ENCODE measurements at places on chromosomes 6 and 20. TPM values are rescaled to one million over a fixed set of nuclear protein-coding genes. Genes with fewer than 3 reads are reported as not detected.

- DNase-seq, result no peak
Measured at GRCh38 chr20:55251170-55251569, 754.1 kb downstream of the CBLN4 start.

DNA sequence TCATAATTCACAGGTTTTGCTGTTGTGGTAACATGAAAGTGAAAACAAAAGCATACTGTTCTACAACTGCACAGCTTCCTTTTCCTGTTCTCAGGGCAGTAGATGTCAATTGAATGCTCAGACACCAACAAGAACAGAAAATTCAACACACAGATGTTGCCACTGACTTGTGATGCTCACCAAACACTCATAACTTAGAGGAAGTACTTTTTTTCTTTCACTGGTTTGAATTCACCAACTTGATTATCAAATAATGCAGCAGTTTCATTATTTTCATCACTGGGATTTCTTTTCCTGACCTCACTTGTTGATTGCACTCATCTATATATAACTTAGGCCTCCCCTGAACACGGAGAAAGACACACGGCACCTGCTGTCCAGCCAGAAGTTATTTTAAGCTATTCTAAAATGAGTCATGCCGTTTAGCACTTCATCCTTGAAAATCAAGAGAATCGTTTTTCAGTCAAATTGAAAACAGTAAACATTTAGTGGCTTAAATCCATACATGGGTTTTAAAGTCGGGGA is 949 bp downstream of the TXLNB start:
- no peak for DNase-seq

DNA sequence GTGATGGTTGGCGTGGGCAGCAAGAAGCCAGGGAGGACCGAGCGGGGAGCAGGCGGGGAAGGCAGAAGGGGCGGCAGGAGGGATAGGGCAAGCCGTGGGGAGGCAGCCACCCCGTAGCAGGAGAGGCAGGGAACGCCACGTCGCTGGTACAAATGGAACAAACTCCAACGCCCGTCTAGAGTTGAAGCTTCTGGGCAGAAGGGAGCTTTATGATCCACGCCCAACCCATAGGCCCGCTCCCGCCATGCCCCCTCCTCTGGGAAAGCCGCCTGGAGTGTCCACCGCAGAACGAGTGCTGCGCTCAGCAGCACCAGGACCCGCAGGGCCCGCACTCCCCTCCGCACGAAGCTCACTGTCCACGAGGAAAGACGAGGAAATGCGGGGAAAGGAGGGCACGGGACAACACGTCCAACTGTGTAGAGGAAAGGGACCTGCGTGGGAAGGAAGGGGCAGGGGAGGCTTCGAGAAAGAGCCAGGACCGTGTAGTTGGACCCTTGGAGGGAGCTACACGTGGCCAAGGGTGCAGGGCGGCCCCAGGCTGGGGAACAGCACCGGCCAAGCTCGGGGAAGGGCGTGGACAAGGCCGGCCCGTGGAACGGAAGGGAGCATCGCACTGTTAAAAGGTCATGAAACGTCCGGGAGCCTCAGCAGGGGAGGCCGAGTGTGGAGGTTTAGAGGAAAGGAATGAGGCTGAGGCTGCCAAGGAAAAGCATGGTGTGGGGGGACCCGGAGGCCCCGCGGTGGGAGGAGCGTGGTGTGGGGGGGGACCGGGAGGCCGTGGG is 204.0 kb downstream of the DLL1 start:
- DNase-seq, result peak; percentile 1

- DNase-seq, result no peak
Measured at GRCh38 chr6:40552941-40553340, 34.2 kb downstream of the LRFN2 start.

DNA sequence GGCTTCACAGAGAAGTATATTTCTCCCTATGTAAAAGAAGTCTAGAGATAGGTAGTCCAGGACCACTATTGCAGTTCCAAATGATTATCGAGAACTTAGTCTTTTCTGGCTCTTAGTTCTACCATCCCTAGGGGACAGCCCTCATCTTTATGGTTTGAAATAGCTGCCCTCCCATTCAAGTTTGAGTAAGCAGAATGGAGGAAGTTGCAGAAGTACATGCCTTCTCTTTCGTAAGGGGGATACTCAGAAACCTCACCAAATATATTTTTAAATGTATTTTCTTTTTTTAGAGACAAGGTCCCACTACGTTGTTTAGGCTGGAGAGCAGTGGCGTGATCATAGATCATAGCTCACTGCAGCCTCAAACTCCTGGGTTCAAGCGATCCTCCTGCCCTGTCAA is 236.8 kb upstream of the RREB1 start:
- DNase-seq, result no peak

- no peak for DNase-seq
Measured at GRCh38 chr6:3353213-3353903, 94.6 kb downstream of the PSMG4 start.

DNA sequence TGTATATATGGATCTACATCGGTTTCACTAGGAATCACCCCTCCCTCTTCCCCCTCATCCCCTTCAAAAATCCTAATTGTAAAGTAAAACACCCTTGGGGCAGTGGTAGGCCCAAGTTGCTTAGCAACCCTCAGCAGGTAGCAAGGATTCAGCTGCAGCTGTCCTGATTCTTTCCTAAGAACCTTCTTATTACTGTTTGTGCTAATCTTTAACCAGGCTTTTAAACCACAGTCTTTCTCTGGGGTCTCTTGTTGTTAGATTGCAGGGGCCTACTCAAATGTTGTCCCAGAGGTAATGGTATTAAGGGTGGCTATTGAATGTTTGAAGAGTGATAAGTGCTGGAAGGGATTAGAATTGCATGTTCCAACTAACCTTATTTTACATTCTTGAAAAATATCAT is 46.4 kb downstream of the PRL start:
- DNase-seq, result no peak

GRCh38 chr6:110042670-110043296 is 64.7 kb downstream of the GPR6 start:
- no peak for DNase-seq

DNA sequence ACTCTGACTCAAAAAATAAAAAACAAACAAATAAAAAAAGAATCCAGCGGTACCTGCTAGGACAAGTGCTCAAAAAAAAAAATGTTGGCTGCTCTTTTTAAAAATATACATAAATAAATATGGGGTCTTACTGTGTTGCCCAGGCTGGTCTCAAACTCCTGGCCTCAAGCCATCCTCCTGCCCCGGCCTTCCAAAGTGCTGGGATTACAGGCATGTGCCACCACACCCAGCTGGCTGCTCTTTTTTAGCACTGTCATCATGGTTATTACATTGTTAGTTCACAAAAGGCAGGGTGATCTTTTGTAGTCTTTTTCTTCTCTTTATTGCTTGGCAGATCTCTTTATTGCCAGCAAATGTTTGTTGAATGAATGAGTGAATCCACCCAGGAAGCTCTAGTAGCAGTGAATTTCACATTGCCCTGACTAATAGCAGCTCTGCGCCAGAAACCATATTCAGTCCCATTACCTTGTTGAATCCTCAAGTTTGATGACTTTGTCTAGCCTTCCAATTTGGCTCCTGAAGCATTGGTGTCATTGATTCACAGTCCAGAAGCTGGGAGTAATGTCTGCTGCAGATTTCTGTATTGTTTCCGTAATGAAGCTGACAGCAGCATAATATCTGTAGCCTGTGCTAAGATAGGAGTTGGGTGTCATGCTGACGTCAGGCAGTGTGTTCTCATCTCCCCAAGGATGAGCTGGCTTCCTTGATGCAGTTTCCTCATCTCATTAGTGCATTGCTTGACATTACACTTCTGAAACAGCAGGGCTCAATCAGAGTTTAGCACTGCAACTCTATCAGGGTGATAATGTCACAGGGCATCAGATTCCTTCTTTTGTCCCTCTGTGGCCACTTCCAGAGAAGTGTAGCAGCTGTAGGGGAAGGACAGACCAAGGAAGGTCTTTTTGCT is 84.9 kb upstream of the TGM3 start:
- DNase-seq, result no peak

DNA sequence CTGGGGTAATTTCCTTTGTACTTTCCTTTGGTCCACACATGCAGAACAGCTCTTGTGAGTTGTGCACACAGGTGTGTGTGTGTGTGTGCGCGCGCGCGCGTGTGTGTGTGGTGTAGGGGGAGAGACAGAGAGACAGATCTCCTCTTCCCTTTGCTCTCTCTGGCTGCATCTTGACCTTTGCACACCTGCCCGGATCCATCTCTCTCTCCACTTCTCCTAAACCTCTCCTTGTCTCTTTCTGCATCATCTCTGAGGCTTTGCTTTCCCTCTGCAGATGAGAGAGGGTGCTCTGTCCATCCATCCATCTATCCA is 67.0 kb downstream of the SRC start:
- no peak for DNase-seq

GRCh38 chr20:63057171-63058117 is 50.7 kb upstream of the BHLHE23 start:
- no peak for DNase-seq

GRCh38 chr6:159307246-159307790 is 138.1 kb downstream of the FNDC1 start:
- no peak for DNase-seq

GRCh38 chr6:132527791-132528190 is 10.3 kb upstream of the TAAR9 start:
- DNase-seq, result no peak

GRCh38 chr6:123629258-123629941 is 7.3 kb downstream of the TRDN start:
- DNase-seq, result no peak

DNA sequence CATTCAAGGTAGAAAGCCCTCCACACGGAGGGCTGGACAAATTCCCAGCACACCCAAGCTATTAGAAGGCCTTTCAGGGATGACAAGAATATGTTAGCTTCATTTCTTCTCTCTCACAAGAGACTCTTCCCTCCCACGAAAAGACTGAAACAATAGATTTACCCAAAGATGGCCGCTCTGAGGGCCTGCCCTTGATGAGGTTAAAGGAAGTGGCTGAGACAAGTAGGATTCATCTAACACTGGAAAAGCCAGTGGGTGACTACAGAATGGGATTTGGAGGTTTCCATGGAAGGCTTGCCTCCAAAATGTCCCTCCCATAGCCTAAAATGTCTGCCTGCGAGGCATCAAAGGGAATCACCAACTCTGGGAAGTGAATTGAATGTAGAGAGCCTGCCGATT is 277.6 kb downstream of the CLIC5 start:
- no peak for DNase-seq

DNA sequence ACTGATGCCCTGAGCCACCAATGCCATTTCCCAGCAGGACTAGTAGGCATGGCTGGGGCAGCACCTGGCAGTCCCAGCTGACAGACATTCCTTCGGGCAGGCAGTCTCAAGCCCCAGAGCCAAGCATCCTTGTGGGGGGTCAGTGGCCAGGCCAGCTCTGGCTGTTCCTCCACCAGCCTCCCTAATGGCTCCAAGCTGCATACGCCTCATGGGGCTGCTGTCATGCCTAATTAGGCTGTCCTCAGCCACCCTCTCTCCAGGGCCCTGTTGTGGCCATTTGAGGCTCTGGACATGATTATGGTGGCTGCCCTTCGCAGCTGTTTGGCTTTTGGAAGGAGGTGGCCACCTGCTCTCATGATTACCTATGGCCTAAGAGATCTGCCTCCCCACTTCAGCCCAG is 79.4 kb downstream of the DLGAP4 start:
- no peak for DNase-seq

DNA sequence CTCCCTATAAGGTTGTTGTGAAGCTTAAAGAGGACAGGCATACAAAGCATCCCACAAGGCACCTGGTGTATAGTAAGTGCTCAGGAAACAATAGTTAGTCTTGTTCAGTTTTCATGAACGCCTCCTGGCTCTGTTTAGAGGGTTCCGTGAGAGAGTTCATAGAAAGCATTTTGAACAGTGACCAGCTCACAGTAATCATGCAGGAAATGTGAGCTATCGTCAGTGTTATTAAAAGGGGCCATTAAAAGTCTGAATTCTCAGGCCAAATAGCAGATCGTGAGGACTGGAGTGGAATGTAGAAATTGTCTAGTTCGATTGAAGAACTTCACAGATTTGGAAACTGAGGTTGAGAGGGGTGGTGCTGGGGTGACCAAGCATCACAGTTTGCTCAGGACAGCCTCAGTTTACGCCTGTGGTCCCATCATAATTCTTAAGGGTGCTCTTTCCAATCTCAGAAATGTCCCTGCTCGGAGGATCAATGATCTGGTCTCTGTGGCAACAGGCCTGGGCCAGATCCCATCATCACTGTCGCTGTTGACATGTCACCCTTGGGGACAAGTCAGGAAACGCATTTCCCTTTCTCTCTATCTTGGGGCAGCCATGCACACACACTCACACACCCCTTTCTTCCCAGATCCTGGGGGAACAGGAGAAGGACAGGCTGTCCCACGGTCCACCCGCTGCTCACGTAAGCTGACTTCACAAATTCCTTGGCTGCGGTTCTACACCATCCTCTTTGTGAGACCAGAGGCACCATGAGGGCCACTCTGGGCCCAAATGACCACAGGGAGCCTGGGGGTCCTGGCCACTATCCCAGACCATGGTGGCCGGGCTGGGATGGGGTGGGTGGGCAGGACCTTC is 7.2 kb downstream of the TGM2 start:
- DNase-seq, result no peak

DNA sequence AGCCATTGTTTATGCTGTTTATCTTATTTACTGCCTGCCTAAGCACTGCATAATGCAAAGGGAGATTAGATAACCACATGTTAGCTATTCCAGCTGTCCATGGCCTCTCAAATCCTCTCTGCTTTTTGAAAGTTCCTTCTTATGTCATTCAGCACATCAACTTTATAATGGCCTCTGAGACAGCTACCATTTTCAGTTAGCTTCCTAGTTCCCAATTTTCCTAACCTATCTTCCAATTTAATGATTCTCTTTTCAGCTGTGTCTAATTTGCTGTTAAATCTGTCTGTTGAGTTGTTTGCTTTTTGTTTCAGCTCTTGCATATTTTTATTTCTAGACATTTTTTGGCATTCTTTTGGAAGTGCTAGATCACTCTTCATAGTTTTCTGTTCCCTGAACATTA is 173.4 kb upstream of the PLCB4 start:
- no peak for DNase-seq

GRCh38 chr6:70706491-70707123 is 38.9 kb downstream of the SMAP1 start:
- DNase-seq, result no peak

DNA sequence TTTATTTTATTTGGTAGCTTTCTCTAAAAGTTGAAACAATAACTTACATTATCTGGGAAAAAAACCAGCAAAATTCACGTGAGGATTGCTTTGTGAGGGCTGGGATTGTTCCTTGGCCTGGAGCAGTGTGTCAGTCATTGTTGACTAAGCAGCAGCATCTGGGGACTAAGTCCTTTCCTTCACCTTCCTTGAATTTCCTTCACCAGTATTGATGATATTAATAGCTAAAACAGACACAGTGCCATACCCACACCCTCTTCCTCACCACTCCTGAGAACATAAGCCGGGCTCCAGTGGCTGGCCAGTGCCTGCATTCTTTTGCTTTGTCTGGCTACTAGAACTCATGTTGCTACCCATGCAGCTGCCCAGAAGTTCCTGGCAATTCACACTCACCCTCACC is 23.7 kb downstream of the PLCB1 start:
- DNase-seq, result no peak

TDRD6 gene
- total RNA-seq, result 0.57 TPM

SLC12A5 gene
- not detected for total RNA-seq

PRDM13 gene
- total RNA-seq, result not detected

SRMS gene
- not detected for total RNA-seq
